ENCODE measurements at places on chromosomes 5 and 9.

DNA sequence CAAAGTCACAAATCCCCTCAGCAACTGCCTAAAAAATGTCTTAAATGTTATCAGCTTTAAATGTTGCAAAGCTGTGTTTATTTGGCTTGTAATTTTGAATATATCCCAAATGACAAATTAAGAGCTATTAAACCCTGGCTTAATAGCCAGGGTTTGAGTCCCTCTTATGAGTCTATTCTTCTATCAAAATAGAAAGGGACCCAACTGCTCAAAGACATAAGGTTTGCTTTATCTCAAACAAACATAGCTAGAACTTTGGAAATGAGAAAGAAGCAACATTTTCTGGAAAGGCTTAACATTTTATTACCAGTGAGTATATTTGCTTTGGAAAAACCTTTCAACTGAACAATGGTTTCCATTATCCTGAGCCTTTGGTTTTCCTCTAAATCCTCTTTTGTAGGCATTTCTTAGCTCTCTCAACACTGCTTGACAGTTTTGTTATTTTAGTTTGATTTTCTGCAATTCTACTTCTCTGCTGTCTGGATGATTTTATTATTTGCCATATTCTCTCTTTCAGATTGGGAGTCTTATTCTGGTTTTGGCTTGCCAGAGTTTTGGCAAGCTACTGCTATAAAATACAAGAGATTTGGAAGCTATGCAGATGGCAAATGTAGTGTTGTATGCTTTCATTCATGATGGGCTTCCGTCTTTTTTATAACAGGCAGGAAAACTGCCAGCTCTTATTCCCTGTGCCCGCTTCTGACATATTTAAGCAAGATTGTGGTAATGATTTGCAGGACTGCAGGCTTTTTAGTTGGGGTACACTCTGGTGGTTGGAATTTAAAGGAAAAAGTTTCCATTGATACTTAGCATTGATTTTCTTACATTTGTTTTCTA is 734.9 kb downstream of the DTWD2 start:
- no peak for DNase-seq

- no peak for DNase-seq
Observed at GRCh38 chr5:154565123-154565522, 87.1 kb upstream of the HAND1 start.

DNA sequence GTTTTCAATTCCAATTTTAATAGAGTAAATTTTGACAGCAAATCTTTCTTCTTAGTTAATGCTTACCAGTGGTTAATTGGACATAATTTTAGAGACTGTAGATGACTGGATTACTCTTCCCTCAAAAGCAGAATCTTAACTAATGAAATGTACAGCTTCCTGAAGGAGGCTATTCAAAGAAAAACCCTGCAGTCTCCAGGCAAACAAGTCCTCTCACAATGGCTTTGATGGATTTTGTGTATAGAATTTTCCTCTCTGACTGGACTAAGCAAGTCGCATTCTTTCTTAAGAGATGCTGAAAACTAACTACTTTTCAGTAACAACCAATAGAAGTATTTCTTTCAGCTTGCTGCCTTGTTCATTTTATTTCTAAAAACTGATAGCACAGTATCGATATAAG is 35.7 kb upstream of the TMED7 start:
- no peak for DNase-seq

- DNase-seq, result no peak
Observed at GRCh38 chr9:134338394-134339182, 12.3 kb downstream of the RXRA start.

- no peak for DNase-seq
Observed at GRCh38 chr5:144122081-144122480, 48.4 kb downstream of the YIPF5 start.

All from NCI-H1436 treated with DMSO at 0.1 percent for 48 hours (cell line).